ENCODE measurements at places on chromosomes 7 and 10.
A peak's percentile ranks its signal among the peaks of the same experiment; 100 is the strongest.

DNA sequence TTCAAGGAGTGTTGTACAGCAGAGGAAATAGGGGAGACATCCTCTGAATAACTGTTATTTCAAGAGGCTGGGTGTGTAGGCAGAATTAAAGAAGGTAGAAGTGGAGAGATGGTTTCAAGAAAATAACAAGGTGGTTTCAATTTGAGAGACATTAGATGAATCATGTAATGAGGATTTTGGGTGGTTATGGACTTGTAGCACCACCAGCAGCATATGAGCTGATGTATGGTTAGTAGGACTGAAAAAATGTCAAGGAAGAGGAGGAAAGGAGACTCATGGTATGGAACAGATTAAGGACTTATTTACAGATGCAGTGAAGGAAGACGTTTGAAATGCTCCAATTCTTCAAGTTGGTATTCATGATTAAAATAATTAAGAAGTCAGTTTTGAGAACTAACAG is 166.2 kb downstream of the EXOC4 start:
- no peak for DNase-seq

DNA sequence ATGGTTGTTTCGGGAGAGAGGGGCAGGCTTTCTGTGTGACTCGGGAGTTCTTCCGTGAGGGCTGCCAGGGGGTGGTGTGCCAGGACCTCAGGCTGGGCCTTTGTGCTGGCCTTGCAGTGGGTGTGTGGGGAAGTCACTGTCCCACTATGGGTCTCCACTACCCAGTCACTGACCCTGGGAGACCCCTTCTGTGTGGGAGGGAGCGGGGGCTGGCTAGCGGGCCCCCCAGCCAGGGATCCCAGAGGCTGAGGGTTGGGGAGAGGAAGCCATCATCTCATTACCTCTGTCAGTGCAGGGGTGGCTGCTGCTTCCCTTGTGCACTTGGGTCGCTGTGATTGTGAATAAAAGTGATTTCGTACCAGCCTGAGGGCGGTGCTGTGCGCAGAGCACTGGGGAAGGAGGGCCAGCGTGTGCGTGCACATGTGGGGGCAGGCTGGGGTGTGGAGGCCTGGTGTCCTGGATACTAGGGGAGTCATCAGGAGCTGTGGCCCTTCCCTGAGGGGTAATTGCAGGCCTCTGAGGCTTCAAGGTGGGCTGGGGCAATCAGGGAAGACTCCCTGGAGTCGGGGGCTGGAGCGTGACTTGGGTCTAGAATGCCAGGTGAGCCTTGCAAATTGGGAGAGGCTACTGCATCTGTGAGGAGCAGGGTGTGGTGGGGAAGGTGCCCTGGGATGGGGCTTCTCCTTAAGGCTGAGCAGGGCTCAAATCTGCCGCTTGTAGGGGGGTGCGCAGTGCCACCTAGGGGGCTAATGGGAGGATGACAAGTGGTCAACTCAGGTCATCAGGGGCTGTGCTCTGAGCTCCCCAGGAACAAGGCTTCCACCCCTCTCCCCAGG is 98.9 kb downstream of the NEURL1 start:
- DNase-seq = no peak

- no peak for DNase-seq
Observed at GRCh38 chr7:11616466-11616865, 215.5 kb downstream of the THSD7A start.

DNA sequence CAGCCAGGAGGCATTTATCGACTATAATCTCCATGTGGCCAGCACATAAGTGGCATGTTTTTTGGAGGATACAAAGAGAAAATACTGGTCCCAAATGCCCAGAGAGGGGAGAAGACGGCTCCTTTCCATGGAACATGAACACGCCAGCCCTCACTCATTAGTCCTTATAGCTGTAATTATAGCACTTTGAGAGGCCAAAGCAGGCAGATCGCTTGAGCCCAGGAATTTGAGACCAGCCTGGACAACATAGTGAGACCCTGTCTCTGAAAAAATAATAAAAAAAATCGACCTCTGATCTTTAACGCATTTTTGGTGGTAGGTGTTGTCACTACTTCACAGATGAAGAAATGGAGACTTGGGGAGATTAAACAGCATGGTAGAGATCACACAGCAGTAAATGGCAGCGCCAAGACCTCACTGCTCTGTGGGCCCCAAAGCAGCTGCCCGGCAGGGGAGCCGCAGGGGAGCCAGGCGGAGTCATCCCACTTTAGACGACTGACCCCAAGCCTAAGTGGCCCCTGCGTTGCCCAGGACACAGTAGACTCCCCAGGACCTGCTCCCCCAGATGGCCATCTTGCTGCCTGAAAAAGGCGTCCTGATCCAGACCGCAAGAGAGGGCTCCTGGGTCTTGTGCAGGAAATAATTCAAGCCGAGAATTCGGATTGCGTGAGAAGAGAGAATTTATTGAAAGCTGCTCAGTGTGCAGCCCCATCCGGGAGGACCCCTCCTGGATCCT is 21.2 kb upstream of the PRKAG2 start:
- no peak for DNase-seq

- no peak for DNase-seq
Observed at GRCh38 chr10:3755440-3756359, 29.3 kb downstream of the KLF6 start.

GRCh38 chr10:16944402-16944801 is 127.2 kb upstream of the RSU1 start:
- no peak for DNase-seq

DNA sequence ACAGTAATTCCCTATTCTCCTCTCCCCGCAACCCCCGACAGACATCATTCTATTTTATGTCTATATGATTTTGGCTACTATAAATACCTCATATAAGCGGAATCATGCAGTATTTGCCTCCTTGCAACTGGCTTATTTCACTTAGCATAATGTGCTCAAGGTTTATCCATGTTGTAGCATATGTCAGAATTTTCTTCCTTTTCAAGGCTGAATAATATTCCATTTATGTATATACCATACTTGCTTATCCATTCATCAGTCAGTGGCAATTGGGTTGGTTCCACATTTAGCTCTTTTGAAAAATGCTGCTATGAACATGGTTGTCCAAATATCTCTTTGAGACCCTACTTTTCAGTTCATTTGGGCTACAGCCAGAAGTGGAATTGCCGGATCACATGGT is 106.5 kb downstream of the MAPK8 start:
- DNase-seq = no peak

DNA sequence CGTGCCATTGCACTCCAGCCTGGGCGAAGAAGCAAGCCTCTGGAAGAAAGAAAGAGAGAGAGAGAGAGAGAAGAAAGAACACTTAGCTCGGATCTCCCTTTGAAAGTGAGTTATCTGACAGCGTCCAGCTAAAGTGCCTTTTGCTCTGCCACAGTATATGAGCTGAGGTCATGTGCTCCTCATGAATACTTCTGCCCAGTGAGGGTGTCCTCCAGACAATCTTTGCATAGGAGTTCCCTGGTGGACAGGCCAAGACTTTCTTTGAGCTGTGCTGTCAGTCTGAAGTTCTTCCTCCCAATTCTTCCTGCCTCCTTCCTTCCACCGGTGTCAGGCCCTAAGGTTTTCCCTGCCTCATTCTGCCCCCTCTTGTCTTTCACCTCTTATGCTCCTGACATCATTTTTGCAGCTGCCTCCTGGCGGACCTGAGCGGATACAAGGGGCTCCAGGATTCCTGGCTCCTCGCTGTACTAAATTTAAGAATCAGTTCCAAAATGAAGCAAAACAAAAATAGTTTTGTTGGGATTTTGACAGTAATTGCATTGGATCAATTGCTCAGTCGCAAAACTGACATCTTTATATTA is 31.9 kb downstream of the XRCC2 start:
- no peak for DNase-seq

- DNase-seq = no peak
Observed at GRCh38 chr10:123139165-123139520, 3.4 kb downstream of the HMX3 start.

- no peak for DNase-seq
Observed at GRCh38 chr7:157977306-157977705, 610.3 kb downstream of the PTPRN2 start.

GRCh38 chr7:81770728-81771223 is 929 bp upstream of the HGF start:
- DNase-seq = no peak

DNA sequence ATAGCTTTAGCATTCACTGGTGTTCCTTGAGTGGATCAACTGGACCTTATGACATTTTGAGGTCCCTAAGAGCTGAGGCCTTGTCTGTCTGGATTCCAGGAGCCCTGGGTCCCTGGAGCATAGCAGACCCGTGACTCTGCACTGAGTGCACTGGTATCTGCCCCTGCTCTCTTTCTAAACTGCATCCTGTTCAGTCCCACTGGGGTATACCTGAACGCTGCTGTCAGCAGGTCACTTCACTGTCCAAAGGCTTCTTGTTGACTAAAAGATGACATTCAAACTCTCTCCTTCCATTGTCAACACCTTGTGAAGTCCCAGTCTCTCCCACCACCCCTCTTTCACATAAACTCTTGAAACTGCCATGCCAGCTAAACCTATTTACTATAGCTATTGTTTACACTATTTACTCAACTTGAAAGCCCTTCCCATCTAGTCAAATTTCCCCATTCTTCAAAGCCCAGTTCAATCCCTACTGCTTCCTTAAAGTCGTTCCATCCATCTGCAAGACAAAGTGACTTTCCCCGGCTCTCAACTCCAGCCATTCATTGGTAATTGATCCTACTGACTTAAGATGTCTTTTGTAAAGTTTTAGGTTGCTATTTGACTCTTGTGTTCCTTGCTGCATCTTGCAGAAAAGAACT is 523.3 kb downstream of the KCNMA1 start:
- no peak for DNase-seq

GRCh38 chr10:123606955-123607354 is 59.2 kb upstream of the GPR26 start:
- no peak for DNase-seq

- DNase-seq = no peak
Observed at GRCh38 chr10:43599333-43599732, 6.9 kb upstream of the ZNF485 start.

DNA sequence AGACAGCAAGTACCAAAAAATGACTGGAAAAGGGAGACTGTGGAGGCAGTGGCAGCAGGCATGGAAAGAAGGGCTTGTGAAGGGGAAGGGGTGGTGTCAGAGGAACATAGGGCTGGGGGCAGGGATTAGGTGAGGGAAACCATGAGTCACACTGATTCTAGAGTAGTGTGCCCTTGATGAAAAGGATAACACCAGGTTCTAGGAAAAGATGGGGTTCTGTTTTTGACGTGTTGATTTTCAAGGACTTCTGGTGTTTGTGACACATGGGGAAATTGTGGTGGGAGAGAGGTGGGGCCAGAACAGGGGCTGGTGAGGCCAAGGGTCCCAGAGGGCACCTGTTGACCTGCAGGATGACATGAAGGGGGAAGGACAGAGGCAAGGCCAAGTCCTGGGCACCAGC is 57.1 kb downstream of the FIGNL1 start:
- DNase-seq = no peak

DNA sequence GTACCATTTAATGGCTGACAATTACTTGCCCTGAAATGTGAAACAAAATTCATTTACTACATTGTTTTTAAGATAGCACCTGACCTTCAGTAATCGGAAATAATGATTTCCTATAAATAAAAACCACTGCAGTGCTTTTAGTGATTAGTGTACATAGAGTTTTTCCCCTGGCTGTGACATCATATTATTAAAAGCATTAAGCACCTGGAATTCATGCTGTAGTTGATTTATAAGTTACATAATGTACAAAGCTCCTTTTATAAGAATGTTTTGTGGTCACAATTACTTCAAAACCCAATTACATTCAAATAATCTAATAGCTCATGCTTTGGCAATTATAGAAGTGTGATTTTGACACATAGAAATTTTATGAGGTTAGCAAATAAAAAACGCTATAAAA is 44.3 kb upstream of the EIF4H start:
- DNase-seq = no peak

GRCh38 chr10:117457932-117458331 is 82.7 kb upstream of the PDZD8 start:
- DNase-seq = peak; percentile 29

DNA sequence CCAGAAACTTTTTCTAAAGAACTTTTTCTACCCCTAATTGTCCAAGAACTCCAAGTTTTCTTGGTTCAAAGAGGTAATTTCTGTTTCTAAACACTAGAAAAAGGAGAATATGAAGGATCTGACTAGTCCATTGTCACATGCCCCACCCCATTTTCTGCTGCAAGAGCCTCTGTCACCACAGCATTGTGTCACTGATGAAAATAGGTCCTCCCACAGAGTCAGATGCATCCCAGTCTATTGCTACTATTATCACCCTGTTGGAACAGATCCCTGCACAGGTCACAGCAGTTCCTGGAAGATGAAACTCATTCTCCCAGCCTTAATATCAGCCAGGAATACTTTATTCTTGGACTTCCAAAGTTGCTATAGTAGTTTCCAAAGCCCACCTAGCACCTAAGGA is 7.5 kb upstream of the CFTR start:
- DNase-seq = no peak

DNA sequence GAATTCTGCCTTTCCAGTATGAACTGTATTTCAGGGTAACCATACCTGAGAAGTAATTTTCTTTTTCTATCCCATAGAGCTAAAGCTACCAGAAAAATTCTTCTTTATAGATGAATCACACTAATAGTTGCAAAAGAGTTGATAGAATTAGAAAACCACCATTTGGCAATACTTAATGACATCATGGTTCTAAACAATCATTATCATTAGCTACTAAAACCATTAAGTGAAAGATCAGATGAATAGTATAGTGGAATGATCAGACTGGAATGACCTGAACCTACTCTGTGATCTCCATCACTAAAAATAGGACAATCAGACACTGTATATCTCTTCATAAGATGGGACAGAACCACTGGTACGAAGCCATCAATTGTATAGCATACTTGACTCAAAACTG is 19.8 kb upstream of the ZC3HAV1L start:
- DNase-seq = no peak

DNA sequence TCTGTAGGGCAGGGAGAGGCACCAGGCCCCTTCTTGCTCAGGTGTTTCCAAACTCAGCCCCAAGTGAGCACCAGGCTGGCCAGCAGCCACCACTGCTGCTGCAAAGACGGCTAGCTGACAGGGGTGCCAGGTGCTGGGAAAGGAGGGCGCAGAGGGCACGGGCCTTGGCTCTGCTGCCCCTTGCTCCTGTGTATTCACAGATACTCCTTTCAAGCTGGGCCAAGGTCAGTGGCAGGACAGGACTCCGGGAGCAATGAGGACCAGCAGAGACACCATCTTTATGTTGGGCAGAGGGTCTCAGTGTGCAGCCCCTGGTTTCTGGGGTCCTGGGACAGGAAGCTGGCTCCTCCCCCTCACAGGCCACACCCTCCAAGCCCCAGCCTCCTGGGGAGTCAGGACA is 110.1 kb downstream of the SMURF1 start:
- DNase-seq = no peak

DNA sequence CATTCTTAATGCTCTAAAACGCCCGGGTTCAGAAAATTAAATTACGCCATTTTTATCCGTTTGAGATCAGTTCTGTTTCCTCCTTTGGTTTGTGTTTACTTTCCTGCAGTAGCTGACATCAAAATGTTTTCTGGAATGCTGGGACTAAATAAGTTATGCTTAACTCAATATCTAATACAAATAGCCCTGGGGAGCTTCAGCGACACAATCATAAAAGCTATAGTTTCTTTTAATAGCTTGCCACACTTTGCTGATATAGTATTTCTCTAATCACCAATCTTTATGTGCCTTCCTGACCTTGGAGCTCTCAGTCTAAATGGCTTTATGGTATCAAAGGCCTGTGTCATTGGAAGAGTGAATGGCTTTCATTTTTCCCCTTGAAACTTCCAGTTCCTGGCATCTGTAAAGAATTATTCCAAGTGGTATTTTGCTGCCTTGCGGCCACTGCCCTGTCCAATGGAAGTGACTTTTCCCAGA is 202.7 kb downstream of the HDAC9 start:
- DNase-seq = no peak

GRCh38 chr7:14905764-14906163 is 3.2 kb upstream of the DGKB start:
- DNase-seq = no peak

- no peak for DNase-seq
Observed at GRCh38 chr7:84508606-84509005, 314.0 kb upstream of the SEMA3A start.
